ENCODE measurements at places on chromosomes 1 and 21. TPM values are rescaled to one million over a fixed set of nuclear protein-coding genes. Genes with fewer than 3 reads are reported as not detected.
A peak's percentile ranks its signal among the peaks of the same experiment; 100 is the strongest.

DNA sequence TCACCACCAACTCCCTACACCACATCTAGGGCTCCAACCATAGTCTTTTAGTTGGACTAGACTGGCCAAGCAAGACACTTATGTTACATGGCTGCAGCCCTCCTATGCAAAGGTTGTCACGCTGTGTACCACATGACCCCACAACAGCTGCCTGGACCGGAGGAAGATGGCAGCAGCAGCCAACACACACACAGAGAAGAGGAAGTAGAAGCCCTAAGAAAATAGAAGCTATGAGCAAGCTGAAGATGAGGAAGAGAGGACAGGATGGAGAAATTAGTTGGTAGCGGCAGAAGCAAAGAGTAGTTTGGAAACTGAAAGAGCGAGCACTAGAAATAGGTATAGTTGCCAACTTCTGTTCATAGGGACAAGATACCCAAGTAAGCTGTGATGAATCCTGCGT is 60.8 kb upstream of the RALGPS2 start:
- DNase-seq = no peak

- peak; percentile 78 for DNase-seq
Measured at GRCh38 chr1:66374561-66375111, 159.3 kb upstream of the SGIP1 start.

- no peak for DNase-seq
Measured at GRCh38 chr1:86296305-86297205, 99.6 kb downstream of the ODF2L start.

The LAMB3 gene
- 7.8 TPM for total RNA-seq

The C1orf52 gene
- 62.1 TPM for total RNA-seq

GRCh38 chr1:114152508-114153260 is 985 bp downstream of the SYT6 start:
- DNase-seq = peak; percentile 64

GRCh38 chr1:237390823-237391222 is 348.8 kb downstream of the RYR2 start:
- DNase-seq = no peak

The USP24 gene
- 19.7 TPM for total RNA-seq

The JAM2 gene
- total RNA-seq = 0.42 TPM

- no peak for DNase-seq
Measured at GRCh38 chr1:87560601-87561360, 232.1 kb downstream of the LMO4 start.

The MX1 gene
- 38.7 TPM for total RNA-seq

DNA sequence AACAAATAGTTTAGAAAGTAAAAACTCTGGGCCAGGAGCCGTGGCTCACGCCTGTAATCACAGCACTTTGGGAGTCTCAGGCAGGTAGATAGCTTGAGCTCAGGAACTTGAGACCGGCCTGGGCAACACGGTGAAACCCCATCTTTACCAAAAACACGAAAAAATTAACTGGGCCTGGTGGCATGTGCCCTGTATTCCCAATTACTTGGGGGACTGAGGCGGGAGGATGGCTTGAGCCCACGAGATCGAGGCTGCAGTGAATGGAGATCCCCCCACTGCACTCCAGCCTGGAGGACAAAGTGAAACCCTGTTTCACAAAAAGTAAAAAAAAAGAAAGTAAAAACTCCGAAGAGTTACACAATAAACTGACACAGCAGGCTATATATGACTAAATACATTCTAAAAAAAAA is 10.6 kb downstream of the CEP170 start:
- DNase-seq = no peak

DNA sequence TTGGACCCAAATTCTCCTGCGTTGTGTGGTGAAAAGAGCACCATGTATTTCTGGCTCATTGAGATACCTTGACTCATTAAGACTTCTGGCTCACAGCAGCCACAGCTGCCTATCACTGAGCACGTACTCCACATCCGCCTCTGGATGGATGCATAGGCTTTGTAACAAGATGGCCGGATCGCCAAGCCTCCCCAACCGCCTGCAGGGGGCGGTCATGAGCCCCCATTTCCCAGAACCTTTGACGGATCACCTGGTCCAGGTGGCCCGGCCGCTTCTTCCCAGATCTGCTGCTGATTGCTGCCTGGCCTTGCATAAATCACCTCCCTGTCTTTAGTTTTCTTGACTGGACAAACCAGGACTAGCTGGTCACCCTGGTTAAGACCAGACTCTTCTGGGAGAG is 156.5 kb upstream of the KLHDC7A start:
- DNase-seq = peak; percentile 41

DNA sequence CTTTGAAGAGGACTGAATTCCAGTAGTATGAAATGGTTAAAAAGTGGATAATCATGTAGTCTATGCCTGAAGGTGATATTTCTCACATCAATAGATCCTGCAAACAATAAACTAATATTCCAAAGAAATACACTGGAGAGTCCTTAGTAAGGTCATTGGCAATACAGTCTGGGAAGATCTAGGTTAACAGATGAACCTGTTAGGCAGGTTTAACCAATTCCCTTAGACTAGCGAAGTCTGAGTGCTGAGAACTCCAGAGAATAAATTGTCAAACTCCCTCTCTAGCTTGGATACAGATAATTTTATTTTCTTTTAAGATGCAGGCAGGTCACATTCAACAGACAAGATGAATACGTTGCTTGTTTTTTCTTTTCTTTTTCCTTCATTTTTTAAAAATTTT is 2.4 kb downstream of the GPR157 start:
- DNase-seq = no peak

GRCh38 chr1:2152954-2153353 is 41.6 kb downstream of the FAAP20 start:
- DNase-seq = no peak

All from Daoy (cell line).